ENCODE measurements at places on chromosomes 13 and 19.

- no peak for DNase-seq
Measured at GRCh38 chr19:44687888-44688287, 11.1 kb upstream of the CEACAM16 start.

- DNase-seq: no peak
Measured at GRCh38 chr19:13160557-13160956, 10.3 kb downstream of the IER2 start.

DNA sequence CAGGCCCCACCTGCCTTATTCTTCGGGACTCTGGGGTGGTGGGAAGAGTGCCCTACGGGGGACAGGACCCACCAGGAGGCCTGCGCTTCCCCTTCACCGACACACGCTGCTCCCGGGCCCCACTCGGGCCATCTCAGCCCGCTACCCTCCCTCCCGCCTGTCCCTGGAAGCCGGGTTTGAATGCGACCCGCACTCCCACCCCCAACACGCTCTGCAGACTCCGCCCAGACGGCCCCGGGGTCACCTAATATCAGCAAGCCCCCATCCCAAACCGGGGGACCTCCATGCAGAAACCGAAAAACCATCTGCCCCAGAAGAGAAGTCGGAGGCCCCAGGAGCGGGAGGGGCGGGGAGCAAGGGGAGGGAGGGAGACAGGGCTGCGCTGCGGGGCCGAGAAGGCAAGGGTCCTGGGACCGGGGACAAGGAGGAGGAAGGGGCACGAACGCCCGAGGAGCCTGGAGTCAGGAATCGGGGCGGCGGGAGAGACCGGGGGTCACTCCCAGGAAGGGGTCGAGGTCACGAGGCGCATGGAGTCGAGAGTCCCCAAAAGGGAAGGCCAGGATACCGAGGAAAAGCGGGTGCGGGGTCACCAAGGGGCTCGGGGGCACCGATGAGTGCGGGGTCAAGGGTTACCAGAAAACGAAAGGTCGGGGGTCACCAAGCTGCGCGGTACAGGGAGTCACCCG is 766 bp downstream of the SBNO2 start:
- no peak for DNase-seq

- DNase-seq: no peak
Measured at GRCh38 chr19:28396287-28396831, 816.6 kb downstream of the UQCRFS1 start.

DNA sequence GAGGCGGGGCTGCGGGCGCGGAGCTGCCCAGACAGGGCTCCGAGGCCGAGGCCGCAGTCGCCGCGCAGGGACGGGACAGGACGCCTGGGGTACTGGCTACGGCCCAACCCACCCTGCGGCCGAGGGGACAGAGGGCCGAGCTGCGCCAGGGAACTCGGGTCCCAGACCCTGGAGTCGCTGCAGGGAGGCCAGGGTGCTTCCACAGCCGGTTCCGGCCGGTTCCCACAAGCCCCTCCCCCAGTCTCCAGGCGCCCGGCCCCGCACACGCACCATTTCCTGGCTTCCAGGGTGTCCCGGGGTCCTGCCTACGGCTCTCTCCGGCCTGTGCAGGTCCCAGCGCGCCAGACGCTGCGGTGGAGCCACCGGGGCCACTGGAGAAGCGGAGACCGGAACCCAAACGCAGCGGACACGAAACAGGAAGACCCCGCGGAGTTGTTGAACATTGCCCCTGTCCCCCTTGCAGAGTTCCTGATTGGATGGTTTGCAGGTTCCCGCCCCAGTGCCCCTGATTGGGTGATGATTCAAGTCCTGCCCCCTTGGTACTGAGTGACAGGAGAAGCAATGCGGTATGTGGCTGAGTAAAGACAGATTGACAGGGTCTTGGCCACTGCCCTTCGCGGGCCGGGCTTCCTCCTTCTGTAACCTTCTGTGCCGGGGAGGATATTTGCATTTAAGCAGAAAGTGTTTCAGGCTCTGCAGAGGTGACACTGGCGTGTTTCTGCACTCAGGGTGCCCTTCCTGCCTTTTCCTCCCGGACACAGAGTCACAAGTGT is at the start of gene ZNF564:
TSS of gene ZNF564 (minus strand) at position 423 of the 773 bp plus-strand sequence. CDS start at position 273, 150 bp downstream.
- peak; percentile 86 for DNase-seq

GRCh38 chr13:113669231-113669754 is 2.3 kb downstream of the GRK1 start:
- DNase-seq: no peak

GRCh38 chr19:50377517-50377916 is 1.3 kb downstream of the NR1H2 start:
- no peak for DNase-seq

- no peak for DNase-seq
Measured at GRCh38 chr19:28351761-28352160, 861.2 kb downstream of the UQCRFS1 start.

- no peak for DNase-seq
Measured at GRCh38 chr13:91117351-91117750, 230.1 kb upstream of the MIR17HG start.

DNA sequence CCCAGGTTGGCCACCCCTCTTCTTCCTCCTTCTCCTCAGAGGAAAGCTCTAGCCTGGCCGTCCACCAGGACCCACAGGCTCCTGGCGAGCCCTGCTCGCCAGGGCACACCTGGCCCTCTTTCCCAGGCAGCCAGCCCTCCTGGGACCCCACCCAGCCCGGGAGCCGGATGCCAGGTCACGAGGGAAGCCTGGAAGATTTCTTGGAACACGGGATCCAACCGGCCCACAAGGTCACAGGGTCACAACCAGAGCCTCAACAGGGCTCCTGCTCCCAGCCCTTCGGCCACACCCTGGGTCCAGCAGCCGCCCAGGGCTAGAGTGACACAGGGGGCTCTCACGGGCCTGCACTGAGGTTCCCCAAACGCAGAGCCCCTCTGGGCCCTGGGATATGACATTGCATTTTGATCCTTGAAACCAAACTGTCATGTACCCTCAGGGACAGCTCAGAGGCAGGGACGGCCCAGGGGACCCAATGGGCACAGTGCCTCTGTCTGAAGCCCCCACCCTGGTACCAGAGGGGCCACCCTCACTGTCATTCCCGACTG is 5.5 kb downstream of the MKNK2 start:
- no peak for DNase-seq

GRCh38 chr13:111045170-111045569 is 69.9 kb upstream of the ARHGEF7 start:
- no peak for DNase-seq

DNA sequence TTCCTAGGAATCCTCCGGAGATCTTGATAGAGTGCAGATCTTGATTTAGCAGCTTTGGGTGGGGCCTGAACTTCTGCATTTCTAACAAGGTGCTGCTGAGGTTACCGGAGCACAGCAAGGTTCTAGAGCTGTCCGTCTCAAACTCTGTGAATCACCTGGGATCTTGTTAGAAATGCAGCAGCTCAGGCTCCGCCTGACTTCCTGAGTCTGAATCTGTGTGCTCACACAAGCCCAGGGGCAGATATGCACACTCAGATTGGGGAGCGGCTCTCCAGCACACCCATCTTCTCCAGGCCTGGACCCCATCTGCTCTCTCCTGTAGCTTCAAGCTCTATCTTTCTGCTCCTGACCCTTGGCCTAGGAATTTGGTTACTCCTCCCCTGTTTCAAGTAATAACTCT is 3.5 kb upstream of the TEX26 start:
- no peak for DNase-seq

DNA sequence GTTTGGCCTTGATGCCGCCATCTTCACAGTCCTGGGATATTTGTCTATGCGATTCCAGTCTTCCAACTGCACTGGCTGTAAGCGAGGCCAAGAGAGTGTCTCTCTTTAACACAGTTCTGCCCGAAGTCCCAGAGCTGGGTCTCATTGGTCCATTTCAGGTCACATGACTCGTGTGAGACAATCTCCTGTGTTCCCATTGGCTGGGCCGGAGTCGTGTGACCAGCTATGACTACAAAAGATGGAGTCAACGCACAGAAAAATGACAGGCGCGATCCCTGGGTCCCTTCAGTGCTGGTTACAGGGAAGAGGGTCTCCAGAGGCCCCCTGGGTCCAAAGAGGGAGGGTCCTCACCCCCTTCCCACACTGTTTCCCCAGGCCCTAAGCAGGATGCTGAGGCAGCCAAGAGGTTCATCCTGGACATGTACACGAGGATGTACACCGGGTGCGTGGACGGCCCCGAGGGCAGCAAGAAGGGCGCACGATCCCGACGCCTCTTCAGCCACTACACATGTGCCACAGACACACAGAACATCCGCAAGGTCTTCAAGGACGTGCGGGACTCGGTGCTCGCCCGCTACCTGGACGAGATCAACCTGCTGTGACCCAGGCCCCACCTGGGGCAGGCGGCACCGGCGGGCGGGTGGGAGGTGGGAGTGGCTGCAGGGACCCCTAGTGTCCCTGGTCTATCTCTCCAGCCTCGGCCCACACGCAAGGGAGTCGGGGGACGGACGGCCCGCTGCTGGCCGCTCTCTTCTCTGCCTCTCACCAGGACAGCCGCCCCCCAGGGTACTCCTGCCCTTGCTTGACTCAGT is 15.9 kb upstream of the S1PR4 start:
- DNase-seq: no peak
